HL-60 (cell line): ENCODE measurements at places on chromosomes 5 and 9.

DNA sequence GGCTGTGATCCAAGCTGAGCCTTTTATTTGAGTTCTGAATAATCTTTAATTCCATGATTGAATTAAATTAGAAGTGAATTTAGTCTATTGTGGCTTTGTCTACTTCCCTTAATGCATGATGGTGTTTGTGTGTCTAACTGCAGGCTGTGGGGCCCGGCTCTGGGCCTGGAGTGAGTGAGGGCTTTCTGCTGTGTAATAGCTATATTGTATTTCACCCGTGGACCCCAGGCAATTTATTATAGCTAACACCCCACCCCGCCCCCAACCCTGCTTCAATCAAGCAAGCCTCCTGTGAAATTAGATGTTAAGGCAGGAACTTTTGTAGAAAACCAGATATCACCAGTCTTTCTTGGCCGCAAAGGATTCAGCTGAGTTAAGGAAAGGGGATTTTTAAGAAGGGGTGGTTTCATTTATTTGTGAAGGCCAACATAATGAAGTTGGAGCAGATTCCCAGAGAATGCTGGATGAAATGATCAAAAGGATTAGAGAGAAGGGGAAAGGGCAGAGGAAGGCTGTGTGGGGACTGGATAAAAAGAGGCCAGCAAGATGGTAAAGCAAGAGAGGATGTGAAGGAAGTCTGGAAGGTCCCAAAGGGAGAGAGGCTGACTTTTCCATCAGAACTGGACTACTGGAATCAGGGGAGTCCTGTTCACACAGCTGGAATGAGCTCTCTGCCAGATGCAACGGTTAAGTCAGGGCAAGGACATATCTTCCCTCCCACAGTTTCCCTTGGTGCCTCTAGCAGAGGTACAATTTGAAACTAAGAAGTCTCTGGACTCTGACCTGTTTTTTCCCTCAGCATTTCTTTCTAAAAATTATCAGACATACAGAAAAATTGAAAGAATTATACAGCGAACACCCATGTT lies 125.3 kb upstream of the SAP30L start:
- no peak for DNase-seq

DNA sequence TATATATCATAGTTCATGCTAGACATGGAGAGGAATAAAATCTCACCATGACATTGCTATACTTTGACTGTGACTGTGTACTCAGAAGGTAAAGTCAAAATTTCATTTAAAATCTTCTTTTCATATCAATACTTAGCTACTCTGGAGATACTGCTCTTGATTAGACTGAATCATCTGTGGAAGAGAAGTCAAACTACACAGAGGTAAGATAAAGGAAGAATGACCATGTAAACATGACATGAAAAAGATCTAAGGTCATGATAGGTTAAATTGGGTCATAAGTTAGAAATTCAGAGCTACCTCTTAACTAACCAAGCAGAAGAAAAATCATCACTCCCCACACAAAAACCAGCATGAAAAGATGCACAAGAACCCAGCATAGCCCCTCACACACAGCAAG lies 44.8 kb upstream of the RLN1 start:
- no peak for DNase-seq

DNA sequence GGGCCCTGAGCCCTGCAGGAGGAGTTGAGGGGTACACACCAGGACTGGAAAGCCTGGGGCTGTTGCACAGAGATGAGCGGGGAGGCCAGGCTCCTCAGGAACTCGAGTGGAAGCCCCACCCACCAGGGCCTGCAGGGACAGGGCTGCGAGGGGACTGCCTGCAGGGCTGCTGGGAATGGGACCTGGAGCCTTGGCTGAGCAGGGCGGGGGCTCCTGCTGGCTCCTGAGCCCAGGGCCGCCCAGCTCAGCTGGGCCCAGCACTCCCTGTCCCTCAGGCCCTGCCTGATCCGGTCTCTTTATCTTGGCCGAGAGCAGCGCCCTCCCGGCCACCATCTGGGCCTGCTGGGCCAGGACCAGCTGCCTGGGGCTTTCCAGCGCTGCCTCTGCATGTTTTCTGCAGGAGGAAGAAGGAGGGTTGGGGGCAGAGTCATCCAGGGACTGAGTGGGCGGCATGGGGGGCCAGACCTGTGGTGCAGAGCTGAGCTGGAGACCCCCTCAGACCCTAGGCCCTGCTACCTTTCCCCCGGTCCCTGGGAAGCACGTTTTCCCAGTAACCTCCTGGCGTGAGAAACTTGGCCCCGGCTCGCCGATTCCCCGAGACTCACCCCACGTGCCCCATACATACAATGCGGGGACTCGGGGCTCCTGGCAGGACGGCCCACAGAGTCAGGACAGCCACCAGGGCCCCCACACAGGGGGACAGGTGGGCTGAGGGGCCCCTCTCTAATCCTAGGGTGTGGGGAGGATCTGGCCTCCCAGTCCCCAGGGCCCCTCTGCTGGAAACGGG lies 9.4 kb downstream of the LCN12 start:
- no peak for DNase-seq

- DNase-seq: no peak
These were observed 3.4 kb downstream of the GARNL3 start for GRCh38 chr9:127267793-127268525.

- DNase-seq: no peak
These were observed 21.4 kb upstream of the ANXA6 start for GRCh38 chr5:151178777-151179488.

DNA sequence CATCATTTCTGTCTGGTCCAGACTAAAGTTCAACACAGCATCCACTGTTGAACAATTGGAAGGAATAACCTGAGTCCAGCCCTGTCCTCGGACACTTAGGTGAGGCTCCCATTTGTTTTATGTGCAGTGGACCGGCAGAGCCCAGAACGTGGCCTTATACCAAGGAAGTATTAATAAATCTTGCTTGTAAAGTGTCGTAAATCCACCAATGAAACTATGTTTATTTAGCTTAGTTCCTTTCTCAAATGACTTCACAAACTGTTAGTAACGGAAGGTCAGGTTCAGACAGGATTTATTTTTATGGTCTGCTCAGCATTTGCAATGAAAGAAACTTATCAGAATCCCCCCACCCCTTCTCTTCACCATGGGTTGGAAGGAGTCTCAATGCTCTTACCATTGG lies 149.5 kb downstream of the PCSK1 start:
- no peak for DNase-seq

DNA sequence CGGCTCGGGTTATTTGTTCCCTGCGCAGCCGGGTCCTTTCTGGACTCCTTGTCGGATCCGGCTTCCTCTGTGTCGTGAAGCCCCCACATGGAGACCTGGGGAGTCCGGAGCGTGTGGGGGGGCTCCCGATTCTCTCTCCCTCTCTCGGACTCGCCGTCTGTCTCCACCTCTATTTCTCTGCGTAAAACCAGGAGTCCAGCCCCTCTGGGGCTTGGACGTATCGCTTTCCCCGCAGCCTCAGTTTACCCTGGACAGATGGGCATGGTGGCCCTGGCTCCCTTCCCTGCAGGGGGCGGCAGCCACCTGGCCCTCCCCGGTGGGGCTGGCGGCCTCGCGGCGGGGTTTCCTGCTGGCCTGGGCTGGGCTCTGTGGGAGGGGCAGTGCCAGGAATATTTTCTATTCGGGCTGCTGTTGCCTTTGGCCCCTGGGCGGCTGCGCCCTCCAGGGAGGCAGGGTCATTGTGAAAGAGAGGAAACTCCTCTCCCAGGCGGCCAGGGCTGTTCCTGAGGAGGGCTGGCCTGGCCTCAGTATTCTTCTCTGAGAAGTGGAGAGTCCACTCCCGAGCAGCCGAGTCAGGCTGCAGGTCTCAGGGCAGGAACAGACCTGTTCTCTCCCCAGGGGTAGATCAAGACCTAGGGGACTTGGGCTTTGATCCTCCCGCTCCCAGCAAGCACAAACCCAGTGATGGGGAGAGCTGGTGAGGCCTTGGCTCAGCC lies 665 bp downstream of the ASS1 start:
- no peak for DNase-seq

- DNase-seq: no peak
These were observed 101.2 kb downstream of the HMHB1 start for GRCh38 chr5:143913008-143913752.

DNA sequence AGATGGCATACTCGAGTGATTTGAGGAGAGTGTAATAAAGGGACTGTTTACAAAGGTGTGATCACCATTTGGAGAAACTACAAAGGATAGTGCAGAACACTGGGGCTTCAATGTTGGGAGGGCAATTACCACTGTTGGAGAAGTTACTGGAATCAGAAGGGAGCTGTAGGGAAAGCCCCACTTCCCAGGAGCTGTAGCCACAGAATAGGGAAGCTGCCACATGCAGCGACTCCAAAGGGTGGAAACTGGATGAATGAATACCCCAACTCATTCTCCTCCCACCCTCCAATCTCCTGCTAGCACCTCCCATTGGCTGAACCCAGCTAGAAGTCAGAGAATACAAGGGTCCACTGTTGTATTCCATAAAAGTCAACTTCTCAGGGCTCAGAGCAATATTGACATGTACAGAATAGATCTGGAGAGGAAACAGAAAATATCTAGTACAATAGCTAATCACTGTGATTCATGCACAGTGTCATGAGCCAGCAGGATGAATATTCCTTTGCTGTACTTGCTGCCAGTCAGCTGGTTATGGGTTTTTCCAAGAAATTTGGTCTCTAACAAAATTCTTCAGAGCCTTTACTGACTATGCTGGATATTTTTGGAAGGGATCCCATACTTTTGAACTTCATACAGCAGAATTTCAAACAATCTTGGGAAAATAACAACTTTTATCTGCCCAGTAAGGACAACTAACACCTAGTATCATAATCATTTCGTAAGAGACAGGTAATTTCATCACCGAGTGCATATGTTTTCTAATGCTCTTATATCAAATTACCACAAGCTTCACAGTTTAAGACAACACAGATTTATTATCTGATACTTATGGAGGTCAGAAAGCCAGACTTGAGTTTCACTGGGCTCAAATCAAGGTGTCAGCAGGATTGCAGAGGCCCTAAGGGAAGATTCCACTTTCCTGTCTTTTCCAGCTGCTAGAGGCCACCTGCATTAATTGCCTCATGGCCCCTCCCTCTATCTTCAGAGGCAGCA lies 39.6 kb downstream of the PDCD1LG2 start:
- DNase-seq: no peak

DNA sequence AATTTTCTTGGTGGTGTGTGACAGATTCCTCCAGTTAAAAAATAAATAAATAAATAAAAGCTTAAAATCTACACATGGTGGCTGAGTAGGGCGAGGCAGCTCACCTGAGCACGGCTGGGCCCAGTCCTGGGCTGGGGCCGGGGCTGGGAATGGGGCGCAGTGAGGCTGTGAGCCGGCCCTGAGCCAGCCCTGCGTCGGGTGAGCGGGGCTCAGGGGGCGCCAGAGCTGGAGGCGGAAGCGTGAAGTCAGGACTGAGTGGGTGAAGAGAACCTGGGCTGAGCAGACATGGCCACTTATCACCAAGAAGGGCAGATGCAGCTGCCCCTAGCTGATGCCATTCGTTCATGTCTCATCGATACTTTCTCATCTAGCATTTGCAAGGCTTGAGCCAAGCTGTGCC lies 22.8 kb upstream of the DTWD2 start:
- DNase-seq: no peak

DNA sequence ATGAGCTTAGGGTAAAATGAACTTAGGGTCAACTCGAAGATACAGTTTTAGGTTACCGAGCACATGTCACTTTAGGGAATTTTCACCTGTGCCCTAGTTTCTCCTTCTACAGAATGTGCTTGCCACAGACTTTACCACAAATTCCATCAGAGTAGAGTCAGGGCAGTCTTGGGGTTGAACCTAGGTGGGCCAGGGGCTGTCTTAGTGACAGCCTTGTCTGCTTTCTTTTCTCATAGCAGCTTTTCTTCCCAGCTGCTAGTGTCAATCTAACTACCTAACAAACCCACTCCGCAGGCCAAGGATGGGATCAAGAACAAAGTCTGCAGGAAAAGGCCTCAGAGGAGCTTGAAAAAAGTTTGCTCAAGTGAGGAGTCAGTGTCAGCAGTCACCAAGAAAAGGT lies 458.1 kb upstream of the CDH18 start:
- no peak for DNase-seq

DNA sequence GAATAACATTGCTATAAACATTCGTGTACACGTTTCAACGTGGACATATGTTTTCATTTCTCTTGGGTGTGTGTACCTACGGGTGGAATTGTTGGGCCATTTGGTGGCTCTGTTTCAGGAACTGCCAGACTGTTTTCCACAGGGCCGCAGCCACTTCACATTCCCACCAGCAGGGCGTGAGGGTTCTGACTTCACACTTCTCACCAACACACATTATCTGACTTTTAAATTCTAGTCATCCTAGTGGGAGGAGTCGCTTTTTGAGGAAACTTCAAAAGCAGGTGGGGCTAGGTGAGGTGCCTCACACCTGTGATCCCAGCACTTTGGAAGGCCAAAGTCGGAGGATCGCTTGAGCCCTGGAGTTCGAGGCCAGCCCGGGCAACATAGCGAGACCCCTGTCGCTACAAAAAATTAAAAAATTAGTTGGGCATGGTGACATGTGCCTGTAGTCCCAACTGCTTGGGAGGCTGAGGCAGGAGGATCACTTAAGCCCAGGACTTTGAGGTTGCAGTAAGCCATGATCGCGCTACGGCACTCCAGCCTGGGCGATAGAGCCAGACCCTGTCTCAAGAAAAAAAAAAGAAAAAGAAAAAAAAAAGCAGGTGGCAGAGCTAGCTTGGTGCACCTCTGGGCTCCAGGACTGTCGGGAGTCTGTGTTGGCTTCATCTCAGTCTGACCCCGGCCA lies 28.5 kb downstream of the TSPAN17 start:
- DNase-seq: no peak

GRCh38 chr9:89464300-89464901 lies 33.5 kb downstream of the SEMA4D start:
- no peak for DNase-seq

DNA sequence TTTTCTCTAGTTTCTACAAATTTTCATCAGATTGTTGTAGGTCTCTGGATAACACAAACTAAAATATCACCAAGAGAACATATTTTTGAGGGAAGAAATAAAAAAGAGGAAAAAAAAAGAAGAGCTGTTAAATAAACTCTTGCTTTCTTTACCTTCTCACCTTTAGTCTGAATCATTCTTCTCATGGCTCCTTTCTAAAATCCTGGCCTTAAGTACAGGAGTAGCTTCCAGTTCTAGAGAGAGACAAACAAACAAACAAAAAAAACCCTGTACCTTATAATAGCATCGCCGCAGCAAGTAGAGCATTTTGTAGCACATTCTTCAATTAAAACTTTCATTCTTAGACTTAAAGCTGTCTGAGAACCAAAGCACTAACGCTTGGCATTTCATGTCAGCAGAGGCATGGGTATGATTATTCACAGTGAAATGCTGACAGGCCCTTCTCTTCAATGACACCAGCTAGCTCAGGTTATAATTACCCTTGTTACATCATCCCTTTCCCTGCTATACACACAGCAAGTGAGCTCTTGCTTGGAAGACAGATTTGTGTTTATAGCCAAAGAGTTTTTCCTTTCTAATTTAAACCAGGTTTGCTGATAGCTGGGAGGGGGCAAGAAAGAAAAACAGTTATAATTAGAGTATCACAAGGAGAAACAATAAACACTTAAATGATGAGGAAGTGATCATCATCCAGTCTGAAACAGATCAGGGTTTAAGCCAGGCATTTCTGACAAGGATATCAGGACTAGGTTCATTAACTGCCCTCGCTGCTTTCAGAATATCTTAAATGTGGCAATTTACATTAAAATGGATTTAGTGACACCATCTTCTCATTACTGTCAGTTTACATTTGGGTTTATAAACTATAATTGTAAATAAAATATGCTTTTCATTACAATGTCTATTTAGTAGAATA lies 510.9 kb upstream of the ZNF608 start:
- no peak for DNase-seq
